Fibroblast of skin of scalp (primary cell): ENCODE measurements at places on chromosomes 11 and 22.

DNA sequence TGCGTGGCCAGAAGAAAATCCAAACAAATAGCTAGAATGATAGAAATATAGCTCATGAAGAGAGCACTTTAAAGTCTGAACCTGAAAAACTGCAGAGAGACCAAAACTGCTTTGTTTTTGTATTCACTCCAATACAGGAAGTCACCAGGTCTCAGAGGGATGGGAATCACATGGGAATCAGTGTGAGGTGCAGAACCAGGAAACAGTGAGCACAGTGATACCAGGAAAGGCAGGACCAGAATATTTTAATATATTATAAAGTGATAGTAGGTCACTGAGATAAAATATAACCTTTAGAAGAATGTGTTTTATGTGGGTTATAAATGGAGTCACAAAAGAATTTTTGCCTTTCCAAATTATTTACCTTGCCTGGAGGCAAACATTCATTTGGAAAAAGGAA lies 277.3 kb downstream of the CASP12 start:
- no peak for DNase-seq

- DNase-seq, result peak; percentile 28
These were observed 2.5 kb downstream of the PKP3 start for GRCh38 chr11:396511-396947.

GRCh38 chr11:92711926-92712325 lies 257.5 kb upstream of the MTNR1B start:
- peak; percentile 53 for DNase-seq

GRCh38 chr22:35410663-35411034 lies 10.7 kb downstream of the MCM5 start:
- DNase-seq, result no peak

GRCh38 chr11:112975493-112975892 lies 14.3 kb downstream of the NCAM1 start:
- DNase-seq, result no peak

DNA sequence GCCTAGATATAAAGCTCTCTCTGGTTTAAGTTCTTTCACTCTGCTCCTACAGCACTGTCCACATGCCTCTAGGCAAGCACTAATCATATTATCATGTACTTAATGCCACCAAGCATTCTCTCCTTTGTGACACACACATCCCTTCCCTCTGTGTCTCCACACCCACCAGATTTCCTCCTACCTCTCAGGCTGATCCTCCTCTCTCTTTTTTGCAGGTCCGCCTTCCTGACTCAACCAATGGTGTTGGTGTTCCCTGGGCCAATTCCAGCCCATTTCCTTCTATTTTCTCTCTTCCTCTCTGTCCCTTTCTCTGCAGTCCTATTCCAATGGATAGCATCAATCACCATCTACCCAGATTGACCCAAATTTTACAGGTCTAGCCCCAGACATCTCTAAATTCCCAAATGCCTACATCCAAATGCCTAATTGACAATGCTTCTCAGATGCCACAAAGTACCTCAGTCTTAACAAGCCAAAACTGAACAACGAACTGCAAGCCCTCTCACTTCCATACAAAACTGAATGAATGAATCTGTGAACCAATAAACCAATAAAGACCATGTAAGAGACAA lies 504 bp upstream of the ZNF215 start:
- DNase-seq, result peak; percentile 7

- peak; percentile 30 for DNase-seq
These were observed 33.7 kb downstream of the RNF121 start for GRCh38 chr11:71962428-71963038.

DNA sequence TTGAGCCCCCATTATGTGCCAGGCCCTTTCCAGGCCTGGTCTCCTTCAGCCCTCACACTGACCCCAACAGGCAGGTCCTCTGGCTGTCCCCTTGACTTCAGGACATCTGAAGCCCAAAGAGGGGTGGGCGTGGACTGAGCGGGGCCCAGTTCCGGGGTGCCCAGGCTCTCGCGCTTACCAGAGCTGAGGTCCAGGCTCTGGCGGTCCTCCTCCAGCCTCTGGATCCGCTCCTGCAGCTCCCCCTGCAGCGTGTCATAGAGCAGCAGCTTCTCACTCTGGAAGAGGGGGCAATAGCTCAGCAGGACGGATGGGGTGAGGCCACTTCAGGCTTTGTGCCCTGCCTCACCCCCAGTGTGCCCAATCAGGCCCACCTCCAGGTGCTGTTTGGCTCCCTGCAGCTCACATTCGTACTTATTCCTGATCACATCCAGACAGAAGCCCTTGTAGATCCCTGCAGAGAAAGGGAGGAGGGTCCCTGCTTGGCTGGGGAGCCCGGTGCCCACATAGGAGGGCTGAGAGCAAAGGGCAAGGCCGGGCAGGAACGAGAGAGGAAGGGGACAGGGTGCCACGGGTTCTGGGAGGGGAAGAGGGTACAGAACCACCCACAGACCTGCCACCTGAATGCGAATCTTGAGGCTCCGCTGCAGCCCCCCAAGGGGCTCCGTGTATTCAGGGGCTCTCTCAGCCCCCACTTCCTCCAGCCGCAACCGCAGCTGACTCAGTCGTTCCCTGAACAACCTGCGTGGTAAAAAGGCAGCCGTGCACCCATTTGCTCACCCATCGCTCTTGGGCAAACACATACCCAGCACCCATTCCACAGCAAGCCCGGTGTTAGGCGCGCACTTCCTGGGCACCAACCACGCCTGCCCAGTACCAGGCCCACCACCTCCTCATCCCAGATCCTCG lies 4.1 kb downstream of the BRMS1 start:
- no peak for DNase-seq

- DNase-seq, result no peak
These were observed 54.8 kb downstream of the CLPB start for GRCh38 chr11:72379384-72380131.

- no peak for DNase-seq
These were observed 421 bp upstream of the TM7SF2 start for GRCh38 chr11:65111159-65111743.

GRCh38 chr22:35488513-35488912 lies 52.1 kb upstream of the RASD2 start:
- no peak for DNase-seq

GRCh38 chr11:14223636-14224288 lies 135.2 kb downstream of the RRAS2 start:
- DNase-seq, result no peak

GRCh38 chr11:32706985-32707741 lies 87.3 kb downstream of the CCDC73 start:
- DNase-seq, result peak; percentile 75

DNA sequence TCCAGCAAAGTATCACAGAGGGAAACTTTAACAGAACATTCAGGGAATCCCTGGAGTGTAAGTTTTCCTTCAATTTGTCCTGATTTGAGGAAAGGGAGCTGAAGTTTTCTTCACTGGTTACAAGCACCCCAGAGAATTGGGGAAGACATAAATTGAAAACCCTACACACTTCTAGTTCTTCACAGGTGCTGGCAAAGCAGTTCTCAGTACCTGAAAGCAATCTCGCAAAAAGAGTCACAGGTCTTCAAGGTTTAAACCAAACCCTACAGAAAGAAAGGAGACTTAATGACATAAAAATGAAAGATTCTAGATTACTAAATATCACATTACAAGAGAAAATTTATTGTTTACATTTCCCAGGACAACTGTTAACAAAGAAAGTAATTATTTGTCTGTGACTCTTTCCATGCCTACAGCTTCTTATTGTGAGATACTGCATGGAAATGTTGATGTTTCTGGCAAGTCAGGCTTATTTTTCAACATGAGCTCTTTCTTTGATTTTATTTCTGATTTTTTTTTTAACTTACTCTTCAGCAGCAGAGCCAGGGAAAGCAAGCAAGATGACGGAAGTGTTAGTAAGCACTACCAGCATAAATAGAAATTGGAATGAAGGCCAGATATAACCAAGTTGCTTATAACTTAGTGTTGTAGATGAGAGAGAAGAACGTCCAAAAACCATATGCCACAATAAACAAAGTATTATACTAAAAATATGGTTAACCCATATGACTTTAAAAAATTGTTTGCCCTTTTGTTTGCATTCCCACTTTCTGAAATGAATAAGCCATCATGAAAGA lies 44.1 kb downstream of the FANCF start:
- no peak for DNase-seq

GRCh38 chr11:26465274-26465673 lies 106.8 kb downstream of the MUC15 start:
- no peak for DNase-seq

DNA sequence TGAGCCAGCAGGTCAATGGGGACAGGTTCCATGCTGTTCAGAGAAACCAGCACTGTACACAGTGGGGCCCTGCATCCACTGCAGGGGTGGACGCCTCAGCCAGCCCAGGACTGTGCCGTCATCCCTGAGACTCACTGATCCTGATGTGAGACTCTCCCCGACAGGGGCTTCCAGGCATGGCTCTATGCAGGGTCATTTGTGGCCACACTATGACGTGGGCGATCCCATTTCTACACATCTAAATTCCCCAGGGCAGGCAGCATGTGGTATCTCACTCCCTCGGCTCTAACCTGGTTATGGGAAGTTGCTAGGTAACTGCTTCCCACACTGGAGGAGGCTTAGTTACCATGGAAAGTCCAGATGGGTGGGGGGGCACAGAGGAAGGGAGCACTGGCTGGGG lies 14.2 kb upstream of the FAM83F start:
- DNase-seq, result no peak

- no peak for DNase-seq
These were observed 39.3 kb downstream of the CAPN1 start for GRCh38 chr11:65221026-65221425.

- no peak for DNase-seq
These were observed 130.7 kb downstream of the CTTN start for GRCh38 chr11:70528794-70529580.

DNA sequence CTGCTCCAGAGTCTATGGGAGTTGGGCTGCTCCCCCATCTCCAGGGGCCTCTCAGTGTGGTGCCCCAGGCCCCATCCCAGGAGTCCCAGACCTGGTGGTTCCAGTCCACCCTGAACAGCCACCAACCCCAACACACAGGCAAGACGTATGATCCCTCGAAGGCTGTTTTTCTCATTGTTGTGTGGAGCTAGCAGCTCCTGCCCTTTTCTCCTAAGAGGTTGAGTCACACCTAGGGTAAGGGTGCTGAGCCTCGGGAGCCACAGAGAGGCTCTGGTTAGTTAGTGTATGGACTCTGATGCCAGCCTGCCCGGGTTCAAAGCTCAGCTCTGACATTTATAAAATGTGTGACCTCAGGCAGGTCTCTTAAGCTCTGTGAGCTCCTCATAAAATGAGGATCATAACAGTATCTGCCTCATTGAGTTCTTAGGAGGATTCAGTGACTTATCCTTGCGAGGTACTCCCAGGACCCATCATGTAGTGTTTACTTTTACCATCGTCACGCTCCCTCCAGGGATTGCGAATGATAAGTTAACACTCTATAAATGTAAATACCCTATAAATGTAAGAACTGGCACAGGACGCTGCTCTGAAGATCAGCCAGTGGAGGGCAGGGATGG lies 47.2 kb downstream of the FBLN1 start:
- DNase-seq, result peak; percentile 17

DNA sequence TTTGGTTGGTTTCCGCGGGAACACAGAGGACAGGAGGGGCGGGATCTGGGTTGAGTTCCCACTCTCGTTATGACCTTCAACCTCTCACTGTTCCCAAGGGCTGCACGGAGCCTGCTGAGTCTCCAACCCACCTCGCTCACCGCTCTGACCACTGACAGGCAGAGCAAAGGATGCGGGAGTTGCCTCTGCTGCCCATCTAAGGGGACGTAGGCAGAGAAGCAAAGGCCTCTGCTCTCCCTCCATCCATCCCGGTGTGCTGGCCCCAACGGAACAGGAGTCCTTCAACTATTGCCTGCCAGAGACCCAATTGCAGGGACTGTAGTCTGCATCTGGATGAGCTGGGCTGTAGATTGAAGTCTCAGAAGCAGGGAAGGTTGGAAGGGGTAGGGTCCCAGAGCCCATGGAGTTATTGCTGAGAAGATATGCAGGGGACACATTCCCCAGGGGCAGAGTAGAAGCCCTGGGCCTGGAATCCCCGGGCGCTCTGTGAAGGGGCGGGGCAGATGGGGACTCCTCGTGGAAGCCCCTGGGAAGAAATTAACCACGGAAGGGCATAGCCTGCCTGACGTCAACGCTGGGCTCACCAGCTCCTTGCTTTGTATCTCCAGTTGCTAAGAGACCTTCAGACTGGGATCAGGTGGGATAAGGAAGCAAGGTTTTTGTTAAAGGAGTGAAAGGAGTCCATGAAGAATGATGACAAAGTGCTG lies 12.7 kb upstream of the FXYD2 start:
- DNase-seq, result no peak

DNA sequence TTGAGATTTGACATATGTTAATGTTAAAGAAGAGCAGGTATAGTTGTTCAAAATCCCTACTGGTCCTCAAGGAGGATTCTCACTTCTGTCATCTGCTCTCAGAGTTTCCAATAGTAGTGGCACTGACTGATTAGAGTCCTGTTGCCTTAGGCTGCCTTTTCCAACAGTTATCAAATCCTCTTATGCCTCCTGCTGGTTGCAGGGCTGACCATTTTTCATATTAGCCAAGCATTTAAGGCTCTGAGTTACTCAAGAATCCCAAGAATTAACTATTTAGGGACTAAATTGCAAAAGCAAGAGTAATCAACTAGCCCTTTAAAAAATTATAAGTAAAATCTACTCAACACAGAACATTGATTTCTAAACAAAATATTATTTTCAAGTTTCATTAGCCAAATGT lies 212.0 kb upstream of the CHORDC1 start:
- DNase-seq, result no peak

DNA sequence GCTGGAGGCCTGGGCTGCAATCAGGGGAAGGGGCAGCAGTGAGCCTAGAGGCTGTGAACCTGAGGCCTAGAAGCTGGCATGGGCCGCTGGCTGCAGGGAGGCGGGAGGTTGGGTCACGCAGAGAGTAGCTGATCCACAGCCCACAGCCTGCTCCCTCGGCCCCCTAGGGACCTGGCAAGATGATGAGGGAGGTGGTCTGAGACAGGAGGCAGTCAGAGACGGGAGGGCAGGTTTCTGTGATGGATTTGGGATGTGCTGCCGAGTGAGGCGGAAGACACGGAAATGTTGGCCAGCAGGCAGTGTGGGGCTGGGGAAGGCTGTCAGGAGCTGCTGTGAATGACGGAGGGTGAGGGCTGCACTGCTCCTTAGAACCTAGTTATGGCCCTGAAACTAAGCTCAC lies 22.7 kb downstream of the LRFN4 start:
- no peak for DNase-seq

- no peak for DNase-seq
These were observed 226.7 kb upstream of the ARHGAP42 start for GRCh38 chr11:100460426-100460825.

DNA sequence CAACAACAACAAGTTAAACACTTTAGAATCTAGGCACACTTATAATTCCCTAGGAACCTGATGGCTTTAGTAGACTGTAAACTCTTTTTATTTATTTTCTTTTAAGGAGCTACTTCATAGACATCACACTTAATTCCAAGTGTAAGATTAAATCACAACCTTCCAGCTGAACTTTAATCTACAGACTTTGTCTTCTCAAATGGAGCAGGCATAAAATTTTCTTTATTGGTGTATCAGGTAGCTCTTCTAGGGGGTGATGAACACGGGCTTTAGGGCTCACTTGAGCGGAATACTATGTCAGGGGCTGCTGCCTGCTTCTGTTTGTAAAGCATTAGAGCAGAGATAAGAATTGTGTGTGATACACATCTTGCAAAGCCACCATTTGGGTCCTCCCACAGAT lies 525.8 kb upstream of the FAT3 start:
- no peak for DNase-seq

- peak; percentile 58 for DNase-seq
These were observed 6.3 kb upstream of the SYNGR1 start for GRCh38 chr22:39343259-39344045.
